ENCODE measurements at places on chromosomes 3 and 15. TPM values are rescaled to one million over a fixed set of nuclear protein-coding genes. Genes with fewer than 3 reads are reported as not detected.

NEK10 gene
- 0.30 TPM for total RNA-seq

EFCC1 gene
- 0.73 TPM for total RNA-seq

GOLGA8G gene
- not detected for total RNA-seq

CORO2B gene
- total RNA-seq, result 3.7 TPM

TMEM207 gene
- total RNA-seq, result not detected

SYNPR gene
- not detected for total RNA-seq

ACP3 gene
- not detected for total RNA-seq

CSK gene
- 30.9 TPM for total RNA-seq

PLA2G4F gene
- not detected for total RNA-seq

HHATL gene
- total RNA-seq, result not detected

LDHAL6B gene
- total RNA-seq, result not detected

APEH gene
- total RNA-seq, result 74.4 TPM

TRAT1 gene
- total RNA-seq, result not detected

STAC gene
- 29.0 TPM for total RNA-seq

KCNAB1 gene
- 0.53 TPM for total RNA-seq

COL7A1 gene
- total RNA-seq, result 0.13 TPM

RGMA gene
- total RNA-seq, result not detected

TRPC1 gene
- 2.7 TPM for total RNA-seq

SHC4 gene
- total RNA-seq, result 0.30 TPM

NANOGP8 gene
- total RNA-seq, result 0.20 TPM

SLC2A2 gene
- total RNA-seq, result not detected

PLS1 gene
- 1.2 TPM for total RNA-seq

NOX5 gene
- not detected for total RNA-seq

TM4SF4 gene
- total RNA-seq, result not detected

BMF gene
- 4.5 TPM for total RNA-seq

ADGRG7 gene
- total RNA-seq, result not detected

GPR149 gene
- not detected for total RNA-seq

TRH gene
- not detected for total RNA-seq

CADPS gene
- not detected for total RNA-seq
